ENCODE measurements at places on chromosomes 5 and 9.
A peak's percentile ranks its signal among the peaks of the same experiment; 100 is the strongest.

- no peak for DNase-seq
These were observed 599 bp upstream of the MOCS2 start for GRCh38 chr5:53110156-53110555.

DNA sequence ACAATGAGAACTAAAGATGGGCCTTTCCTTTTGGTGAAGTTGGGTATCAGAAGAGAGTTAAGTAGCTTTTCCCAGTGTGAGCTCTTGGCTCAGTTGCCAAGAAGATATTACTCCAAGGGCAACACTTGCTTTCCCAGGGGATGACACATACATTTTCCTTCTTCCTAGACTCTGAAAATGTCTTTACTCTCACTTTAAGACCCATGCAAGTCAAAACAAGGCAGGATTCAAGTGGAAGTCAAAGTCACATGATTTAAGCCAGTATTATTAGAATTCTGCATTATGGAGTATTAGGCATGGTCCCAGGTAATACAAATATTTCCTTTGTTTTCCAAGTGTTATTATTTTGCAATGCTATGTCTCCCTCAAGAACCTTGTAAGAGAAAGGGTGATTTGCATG, 175.1 kb downstream of the PPP2R2B start:
- no peak for DNase-seq

- peak; percentile 53 for DNase-seq
These were observed 142.3 kb upstream of the ANKH start for GRCh38 chr5:15013654-15014463.

GRCh38 chr5:54639621-54640020, 122.1 kb downstream of the SNX18 start:
- no peak for DNase-seq

- DNase-seq, result peak; percentile 13
These were observed 872 bp downstream of the TXNDC15 start for GRCh38 chr5:134874831-134875655.

- DNase-seq, result no peak
These were observed 32.6 kb upstream of the PRRC2B start for GRCh38 chr9:131361202-131361833.

- no peak for DNase-seq
These were observed 24.3 kb upstream of the PLIN2 start for GRCh38 chr9:19151425-19152159.

- no peak for DNase-seq
These were observed 435.8 kb downstream of the CTNND2 start for GRCh38 chr5:11468334-11469039.

DNA sequence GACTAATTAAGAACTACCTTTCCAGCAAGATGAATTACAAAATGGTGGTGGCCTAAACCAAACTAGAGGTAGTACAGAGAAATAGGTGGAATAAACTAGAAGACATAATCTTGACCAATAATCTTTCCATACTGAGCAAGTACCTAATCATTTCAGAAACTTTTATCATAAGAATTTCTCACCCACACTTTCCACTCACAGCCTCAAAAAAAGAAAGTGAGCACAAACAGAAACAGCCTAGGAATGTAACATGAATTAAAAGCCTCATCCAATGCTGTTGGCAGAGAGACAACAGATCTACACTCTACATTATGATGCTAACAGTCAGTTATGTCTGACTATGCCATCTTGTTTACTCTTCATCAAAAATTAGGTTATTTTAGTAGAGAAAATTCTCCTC, 1.3 kb downstream of the RNF38 start:
- peak; percentile 15 for DNase-seq

GRCh38 chr5:109324931-109325330, 84.8 kb downstream of the PJA2 start:
- no peak for DNase-seq

- no peak for DNase-seq
These were observed 136.4 kb downstream of the SLIT3 start for GRCh38 chr5:169164481-169164925.

GRCh38 chr9:16413509-16414016, 456.9 kb downstream of the BNC2 start:
- no peak for DNase-seq

DNA sequence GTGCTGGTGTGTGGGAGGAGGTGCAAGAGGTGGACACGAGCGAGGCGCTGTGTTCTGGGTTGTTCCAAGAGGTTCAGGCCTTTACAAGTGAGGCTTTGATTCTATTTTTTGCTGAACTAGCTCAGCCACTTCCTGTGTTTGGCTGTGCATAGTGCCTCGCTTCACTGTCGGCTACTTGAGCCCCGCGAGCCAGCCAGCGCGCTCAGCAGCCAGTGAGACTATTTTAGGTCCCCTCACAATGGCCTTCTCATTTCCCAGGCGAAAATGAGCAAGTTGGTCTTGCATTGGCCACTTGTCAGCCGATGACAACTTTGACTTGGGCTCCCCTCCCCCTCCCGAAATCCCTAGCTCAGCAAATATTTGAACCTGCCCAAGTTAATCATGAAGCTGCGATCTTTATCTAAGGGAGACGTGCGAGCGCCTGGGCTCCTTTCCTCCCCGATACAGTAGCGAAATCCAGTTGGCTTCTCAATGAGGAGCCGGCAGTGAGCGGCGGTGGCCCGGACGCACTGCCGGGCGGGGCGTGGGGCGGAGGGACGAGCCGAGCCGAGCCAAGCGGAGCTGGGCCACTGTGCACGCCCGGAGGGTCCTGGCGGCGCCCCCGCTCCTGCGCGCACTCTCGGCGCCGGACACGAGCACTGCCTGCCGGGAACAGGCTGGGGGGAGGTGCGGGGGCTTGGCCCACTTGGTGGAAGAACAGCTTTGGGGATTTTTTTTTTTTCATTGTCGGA, 72.6 kb downstream of the PIK3R1 start:
- no peak for DNase-seq

- peak; percentile 4 for DNase-seq
These were observed 597.3 kb upstream of the SGCD start for GRCh38 chr5:155729684-155730059.
